Lower leg skin (tissue), 4 donors: ENCODE measurements at places on chromosomes 12 and 14. TPM values are rescaled to one million over a fixed set of nuclear protein-coding genes. Genes with fewer than 3 reads are reported as not detected.

The MAPKAPK5 gene
- total RNA-seq: 40.4 TPM

The RTL1 gene
- not detected for total RNA-seq

The LRIG3 gene
- total RNA-seq: 134 TPM

The TAS2R42 gene
- total RNA-seq: not detected

The TSPAN9 gene
- total RNA-seq: 27.9 TPM

The AHNAK2 gene
- 671 TPM for total RNA-seq

The HPD gene
- total RNA-seq: not detected

The DTX1 gene
- 3.0 TPM for total RNA-seq

The DLK1 gene
- not detected for total RNA-seq

The GLIPR1L1 gene
- total RNA-seq: not detected

The IL26 gene
- not detected for total RNA-seq

The DBX2 gene
- 0.56 TPM for total RNA-seq

The POTEG gene
- total RNA-seq: 0.17 TPM

The CLEC12A gene
- 0.19 TPM for total RNA-seq

The KCNMB4 gene
- 3.9 TPM for total RNA-seq

The PLCZ1 gene
- total RNA-seq: not detected

The SRSF9 gene
- 55.4 TPM for total RNA-seq

The OTOGL gene
- 0.15 TPM for total RNA-seq

The WNT1 gene
- not detected for total RNA-seq
